ENCODE measurements at places on chromosomes 11 and 22.
A peak's percentile ranks its signal among the peaks of the same experiment; 100 is the strongest.

DNA sequence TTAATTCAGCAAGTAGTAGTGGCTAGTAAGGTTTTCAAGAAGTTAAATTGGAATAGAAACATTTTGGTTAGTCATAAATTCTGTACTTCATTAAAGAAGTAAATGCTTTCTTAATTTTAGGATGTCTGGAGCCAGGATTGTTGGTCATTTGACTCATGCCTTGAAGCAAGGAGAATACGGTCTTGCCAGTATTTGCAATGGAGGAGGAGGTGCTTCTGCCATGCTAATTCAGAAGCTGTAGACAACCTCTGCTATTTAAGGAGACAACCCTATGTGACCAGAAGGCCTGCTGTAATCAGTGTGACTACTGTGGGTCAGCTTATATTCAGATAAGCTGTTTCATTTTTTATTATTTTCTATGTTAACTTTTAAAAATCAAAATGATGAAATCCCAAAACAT is 25.8 kb downstream of the ACAT1 start:
- no peak for ATAC-seq

GRCh38 chr22:35085621-35086020 is 19.7 kb downstream of the ISX start:
- no peak for ATAC-seq

- peak; percentile 89 for ATAC-seq
Measured at GRCh38 chr22:38569972-38570778, at the start of gene DMC1. Gene DMC1 (minus strand): TSS chr22:38570183. CDS start chr22:38568256, 1,927 bp downstream.

DNA sequence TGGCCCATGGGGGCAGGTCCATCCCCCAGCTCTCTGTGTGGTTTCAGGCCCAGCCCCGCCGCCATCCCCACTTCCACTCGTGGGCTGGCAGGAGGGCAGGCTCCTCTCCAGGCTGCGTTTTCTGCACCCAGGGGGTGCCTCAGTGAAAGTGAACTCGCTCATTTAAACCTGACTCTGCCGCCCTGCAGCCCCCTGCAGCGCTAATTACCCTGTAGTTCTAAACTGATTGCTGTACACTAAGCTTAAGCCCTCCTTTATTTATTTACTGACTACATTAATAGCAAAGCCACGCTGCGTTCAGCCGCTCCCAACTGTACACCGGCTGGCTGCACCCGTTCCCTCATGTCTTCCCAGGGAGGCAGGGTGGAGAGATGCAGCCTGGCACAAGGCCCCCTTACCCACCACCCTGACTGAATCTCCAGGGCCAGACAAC is 36.6 kb upstream of the NNMT start:
- no peak for ATAC-seq

DNA sequence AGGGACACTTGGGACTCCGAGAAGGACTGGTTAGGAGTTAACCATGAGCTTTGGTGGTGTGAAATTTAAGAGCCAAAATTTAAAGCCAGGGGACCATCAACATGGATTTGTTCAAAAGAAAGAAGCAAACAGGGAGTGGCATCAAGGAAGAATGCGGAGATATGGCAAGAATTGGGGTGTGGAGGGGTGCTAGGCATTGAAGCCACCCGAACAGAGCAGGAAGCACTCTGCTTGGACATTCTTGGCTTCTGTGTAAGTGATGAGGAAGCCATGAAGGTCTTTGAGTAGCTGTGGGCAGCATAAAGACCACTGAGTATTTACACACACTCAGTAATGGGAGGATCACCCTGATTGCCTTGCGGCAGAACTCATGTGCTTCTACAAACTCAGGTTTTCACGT is 27.2 kb upstream of the PAMR1 start:
- no peak for ATAC-seq

DNA sequence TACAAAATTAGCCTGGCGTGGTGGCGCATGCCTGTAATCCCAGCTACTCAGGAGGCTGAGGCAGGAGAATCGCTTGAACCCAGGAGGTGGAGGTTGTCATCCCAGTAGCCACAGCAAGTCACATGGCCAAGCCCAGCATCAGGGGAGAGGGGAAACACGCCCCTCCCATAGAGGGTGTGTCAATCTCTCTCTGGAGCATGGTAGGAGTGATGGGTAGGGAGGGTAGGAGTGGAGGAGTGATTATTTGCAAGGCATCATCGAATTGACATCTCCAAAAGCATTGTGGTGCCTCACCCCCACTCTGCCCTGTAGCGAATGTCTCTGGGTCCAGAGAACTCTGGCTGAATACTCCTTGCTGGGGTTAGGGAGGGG is 6.1 kb upstream of the SSTR3 start:
- no peak for ATAC-seq

DNA sequence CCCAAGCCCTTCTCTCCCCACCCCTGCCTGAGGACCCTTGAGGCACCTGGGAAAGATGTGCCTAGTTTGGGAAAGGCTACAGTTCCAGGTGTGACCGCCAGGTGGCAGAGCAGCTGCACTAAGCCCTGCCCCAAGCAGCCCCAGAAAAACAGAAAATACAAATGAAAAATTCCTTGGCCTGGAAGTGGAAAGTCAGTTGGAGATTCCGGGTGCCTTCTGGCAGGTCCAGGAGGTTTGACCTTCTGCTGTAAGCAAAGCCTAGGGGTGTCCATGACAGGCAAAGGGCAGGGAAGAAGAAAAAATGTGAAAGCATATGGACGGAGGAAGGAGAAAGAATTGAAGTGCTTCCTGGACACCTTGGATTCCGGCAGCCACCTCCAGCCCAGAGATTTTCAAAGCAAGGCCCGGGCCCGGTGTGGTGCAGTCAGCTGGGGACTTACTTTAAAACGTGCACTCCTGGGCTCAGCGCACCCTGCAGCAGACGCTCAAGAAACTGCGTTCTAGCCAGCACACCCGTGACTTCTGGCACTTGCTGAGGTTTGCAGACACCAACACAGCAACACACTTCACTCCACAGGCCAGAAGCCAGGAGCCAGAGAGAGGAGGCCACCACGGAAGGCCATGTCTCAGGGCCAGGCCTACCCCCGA is 37.3 kb upstream of the SLC22A12 start:
- no peak for ATAC-seq

GRCh38 chr11:1303973-1304372 is 5.5 kb downstream of the TOLLIP start:
- ATAC-seq: no peak

GRCh38 chr11:69311767-69312385 is 17.9 kb downstream of the MYEOV start:
- no peak for ATAC-seq

DNA sequence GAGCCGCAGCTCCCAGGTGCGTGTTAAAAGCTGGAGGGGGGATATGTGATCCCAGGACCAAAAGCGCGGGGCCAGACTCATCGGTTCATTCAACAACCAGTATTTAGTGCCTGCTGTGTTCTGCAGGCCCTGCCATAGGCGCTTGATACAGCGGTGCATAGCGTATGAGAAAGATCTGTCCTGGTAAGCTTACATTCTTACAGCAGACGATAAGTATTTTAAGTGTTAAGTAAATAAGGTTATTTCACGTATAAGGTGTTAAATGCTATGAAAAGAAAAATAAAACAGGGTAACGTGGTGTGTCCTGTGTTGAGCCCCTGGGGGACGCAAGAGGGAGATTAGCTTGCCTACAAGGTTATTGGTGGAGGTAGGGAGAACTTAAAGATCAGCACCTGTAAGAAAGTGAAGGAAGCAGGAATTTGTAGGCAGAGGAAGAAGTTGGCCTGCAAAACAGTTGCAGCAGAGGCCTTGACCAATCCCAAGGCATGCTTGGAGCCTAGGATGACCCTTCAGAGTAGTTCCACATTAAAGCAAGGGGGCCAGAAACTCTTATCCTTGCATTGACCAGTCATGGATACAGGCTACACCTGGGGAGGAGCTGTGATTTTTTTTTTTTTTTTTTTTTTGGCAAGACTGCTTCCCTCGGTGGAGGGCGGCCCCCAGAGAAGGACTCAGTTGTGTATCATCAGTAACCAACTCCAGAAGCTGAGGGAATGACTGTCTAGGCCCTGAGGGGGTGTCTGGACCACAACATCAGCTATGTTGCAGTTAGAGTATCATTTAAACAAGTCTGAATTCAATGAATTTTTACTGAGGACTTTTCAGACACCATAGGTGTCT is 487 bp upstream of the LIPT2 start:
- ATAC-seq: no peak

DNA sequence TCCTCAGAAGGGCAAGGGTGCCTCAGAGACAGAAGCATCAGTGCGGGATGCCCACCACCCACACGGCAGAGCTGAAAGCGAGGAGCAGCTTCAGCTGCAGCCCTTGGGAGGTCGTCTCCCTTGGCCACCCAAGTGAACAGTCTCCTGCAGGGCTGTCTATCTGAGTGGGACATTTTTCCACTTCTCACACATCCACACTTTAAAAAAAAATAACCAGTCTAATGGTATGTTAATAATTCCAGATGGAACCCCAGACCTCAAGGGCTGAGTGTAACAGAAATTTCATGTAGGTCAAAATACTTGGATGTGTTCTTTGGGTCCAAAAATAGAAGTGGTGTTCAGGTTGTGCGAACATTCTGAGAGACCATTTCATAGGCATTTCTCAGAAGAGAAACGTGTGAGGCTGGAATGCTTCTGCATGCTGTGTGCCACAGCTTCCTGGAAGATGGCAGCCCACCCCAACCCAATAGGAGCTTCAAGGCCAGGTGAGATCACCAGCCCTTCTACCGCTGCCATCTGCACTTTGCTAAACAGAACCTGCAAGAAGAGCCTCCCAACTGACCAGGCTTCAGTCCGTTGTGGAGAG is 623.2 kb downstream of the OPCML start:
- ATAC-seq: no peak

DNA sequence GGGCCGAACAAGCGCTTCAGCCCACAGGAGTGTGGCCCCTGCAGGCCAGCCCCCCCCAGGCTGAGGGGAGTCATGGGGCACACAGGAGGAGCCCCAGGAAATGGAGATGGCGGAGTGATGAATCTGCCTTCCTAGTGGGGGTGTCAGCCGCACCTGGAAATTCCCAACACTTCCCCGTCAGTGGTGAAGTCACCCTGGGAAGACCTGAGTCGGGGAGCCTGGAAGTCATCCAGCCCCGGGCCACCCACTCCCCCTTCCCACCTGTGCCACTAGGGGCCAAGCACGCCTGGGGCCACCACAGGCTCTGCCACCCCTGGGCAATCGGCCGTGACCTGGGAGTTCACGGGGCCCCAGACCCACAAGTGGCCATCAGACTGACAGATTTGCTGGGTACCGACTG is 12.6 kb downstream of the WNT7B start:
- no peak for ATAC-seq

Data from activated CD4-positive, CD25-positive, alpha-beta regulatory T cell treated with anti-CD3 and anti-CD28 coated beads, Interleukin-2, amount 50 U/mL, for 24 hours (primary cell).